ENCODE measurements at places on chromosomes 6 and 20.

DNA sequence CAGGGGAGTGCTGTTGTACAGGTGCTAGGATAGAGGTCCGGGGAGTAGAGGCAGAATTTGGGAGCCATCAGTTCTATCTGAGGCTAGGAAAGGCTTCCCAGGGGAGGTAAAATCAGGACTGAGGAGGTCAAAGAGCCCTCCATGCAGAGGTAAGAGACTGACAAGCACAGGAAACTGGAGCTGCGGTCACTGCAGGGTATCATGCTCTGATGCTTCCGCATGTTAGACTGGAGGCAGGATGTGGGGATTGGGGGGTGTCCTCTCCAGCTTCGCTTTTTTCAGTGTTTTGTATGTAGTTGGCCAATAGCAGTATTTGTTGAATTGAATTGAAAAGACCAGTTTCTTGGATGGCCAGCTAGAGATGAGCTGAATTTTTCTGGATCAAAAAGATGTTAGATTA is 87.8 kb downstream of the SLC22A3 start:
- no peak for DNase-seq

DNA sequence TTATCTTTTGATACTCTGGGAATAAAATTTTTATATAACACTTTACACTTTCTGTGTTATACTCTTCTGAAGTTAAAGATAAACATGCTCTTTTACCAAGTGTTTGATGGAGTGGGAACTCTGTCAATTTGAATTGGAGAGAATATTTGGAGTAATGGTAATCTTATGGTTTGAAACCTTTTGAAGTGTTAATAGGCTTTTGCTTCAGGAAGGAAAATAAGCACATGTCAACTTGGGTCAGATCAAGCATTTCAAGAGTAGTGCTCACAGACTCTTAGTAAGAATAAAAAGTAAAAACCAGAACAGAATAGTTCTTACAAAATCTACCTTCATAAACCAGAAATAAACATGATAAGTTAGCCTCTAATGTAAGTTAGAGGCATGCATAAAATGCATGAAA is 24.4 kb upstream of the IRAK1BP1 start:
- no peak for DNase-seq

DNA sequence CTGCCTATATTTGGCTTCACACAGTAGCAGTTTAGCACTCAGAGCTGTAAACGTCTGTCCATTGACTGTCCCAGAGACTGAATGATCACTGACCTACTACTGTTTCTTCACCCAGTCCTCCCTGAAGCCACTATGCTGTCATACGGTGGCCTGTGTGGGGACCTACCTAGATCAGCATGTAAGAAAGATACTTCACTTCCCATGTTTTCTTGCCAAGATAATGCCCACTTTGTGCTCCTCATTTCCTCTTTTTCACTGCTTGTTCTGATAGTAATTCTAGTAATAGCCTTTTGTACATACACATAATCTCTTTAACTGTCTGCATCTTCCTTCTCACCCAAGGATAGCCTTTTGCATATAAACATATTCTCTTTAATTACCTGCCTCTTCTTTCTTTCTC is 109.9 kb upstream of the TIAM2 start:
- no peak for DNase-seq

DNA sequence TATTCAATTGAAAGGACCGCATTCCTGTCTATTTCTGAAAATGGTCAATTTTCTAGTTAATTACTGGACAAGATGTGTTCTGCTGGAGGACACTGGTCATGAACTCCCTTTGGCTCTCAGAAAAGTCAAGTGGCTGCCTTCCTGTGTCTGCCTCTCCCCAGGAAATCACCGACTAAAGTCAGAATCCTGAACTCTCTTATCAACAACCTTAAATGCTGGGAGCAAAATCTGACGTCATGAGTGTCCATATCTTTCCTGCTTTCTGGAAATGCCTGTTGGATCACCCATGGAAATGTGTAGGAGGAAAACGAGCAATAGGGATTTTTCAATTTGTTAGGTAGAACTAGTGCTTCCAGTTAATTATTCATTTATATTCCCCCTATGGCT is 53.5 kb upstream of the PLCB1 start:
- no peak for DNase-seq

- no peak for DNase-seq
Observed at GRCh38 chr6:42509765-42510164, 54.1 kb upstream of the UBR2 start.

GRCh38 chr6:113824411-113824810 is 32.7 kb upstream of the MARCKS start:
- DNase-seq, result no peak

- no peak for DNase-seq
Observed at GRCh38 chr6:6968731-6969552, 138.8 kb upstream of the RREB1 start.

DNA sequence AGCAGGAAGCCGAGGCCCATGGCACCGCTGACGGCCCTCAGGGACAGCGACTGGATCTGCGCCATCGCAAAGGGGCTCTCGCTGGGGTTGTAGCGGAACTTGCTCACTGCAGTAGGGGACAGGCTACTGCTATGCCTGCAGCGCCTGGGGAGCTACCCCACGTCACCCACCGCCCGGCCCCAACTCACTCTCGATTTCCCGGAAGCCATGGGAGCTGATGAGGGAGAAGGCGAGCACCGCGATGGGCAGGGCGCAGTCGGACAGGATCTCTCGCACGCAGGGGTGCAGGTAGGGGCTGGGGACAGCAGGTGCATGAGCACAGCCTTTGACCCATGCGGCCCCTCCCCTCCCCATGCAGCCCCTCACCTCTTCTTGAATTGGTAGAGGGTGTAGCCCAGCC is 9.8 kb downstream of the SLC4A11 start:
- no peak for DNase-seq

GRCh38 chr6:17591287-17591686 is 8.8 kb upstream of the FAM8A1 start:
- DNase-seq, result no peak

DNA sequence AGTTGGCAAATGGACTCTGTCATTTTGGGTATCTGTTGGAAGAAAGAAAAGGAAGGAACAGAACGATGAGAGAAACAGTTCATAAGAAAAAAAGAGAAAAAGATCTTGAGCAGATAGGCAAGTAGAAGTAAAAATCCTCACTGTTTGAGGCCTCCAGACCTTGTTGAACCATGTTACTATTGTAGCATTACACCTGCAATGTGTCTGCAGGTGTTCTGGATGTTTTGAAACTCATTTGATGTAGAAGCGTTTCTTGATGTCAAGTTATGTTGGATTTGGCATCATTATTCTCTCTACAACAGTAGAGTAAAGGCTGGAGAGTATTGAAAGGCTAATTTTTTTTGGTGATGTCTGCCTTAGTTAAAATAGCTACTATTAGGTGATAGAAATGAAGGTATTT is 108.7 kb downstream of the CARMIL1 start:
- DNase-seq, result no peak

GRCh38 chr20:57680131-57680716 is 29.6 kb downstream of the PMEPA1 start:
- no peak for DNase-seq

- DNase-seq, result no peak
Observed at GRCh38 chr6:144053601-144054000, 41.8 kb downstream of the SF3B5 start.

GRCh38 chr6:80962382-80962781 is 790.1 kb downstream of the TENT5A start:
- DNase-seq, result no peak

GRCh38 chr6:130143709-130144108 is 79.0 kb downstream of the SAMD3 start:
- no peak for DNase-seq

DNA sequence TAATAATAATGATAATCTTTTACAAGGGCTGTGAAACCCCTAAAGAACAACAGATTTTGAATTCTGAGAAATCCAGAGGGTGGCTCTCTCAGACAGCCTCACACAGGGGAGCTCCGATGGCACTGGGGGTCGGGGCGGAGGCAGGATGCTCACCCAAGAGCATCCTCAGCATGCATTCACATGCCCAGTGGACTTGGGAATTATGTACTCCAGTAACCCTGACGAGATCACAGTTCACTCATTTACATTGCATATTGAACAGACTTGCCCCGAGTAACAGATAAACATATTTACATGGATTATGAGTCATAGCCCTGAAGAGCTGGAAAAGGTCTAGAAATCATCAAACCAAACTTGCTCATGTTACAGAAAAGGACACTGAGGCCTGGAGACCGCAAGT is 482.7 kb upstream of the JARID2 start:
- DNase-seq, result no peak

GRCh38 chr6:2911171-2911570 is 8.1 kb upstream of the SERPINB9 start:
- no peak for DNase-seq

- no peak for DNase-seq
Observed at GRCh38 chr6:4350567-4351519, 215.5 kb upstream of the ECI2 start.

DNA sequence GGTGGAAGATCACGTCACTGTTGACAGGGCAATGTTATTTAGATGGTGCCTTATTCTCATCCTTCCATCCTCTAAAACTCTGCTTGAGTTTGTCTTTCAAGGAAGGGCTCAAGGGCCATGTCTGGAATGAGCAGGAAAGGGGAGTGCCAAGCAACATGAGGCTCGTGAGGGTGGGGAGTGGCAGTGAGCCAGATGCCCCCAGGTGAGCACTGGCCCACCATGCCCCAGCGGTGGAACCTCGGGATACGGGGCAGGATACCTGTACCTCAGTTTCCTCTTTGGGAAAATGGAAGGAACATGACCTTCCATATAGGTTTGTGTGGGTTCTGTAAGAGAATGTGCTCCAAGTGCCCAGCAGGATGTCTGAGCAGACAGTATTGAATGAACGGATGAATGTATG is 337.4 kb downstream of the TAF4 start:
- DNase-seq, result no peak

DNA sequence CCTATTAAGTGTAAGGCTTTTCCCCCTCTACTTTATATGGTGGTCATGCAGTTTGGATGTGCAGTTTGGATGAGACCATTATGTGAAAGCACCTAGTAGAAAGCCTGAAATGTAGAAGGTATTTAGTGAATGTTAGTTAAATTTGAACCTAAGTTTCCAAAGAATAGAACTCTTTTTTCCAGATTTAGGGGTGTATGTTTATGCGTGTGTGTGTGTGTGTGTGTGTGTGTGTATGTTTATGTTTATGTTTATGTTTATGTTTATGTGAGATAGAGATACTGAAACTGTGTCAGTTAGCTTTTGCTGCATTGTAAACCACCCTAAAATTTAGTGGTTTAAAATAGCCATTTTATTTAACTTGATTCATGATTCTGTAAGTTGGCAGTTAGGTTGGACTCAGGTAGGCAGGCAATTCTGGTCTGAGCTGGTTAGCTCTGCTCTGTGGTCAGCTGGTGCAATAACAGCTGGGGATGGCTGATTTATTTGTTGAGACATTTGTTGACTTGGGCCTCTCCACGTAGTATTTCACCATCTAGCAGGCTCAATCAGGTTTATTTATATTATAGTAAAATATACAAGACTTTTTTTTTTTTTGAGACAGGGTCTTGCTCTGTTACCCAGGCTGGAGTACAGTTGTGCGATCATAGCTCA is 54.0 kb downstream of the STK4 start:
- DNase-seq, result no peak

DNA sequence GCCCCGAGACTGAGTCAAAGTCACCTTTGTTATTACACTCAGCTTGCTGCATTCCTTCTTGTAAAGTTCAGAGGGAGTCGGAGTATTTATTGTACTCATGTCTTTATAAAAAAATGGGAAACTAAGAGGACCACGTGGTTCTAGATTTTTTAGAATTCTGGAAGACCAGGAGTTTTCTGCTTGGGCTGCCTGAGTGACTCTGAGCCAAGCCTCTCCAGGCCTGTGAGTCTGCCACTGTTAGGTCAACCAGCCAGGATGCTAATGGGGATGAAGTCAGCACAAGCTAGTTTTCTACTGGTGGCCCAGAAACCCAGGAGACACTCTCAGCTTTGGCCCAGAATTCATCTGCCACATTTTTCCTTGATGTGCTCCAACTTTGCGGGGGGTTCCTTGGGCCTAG is 453.5 kb upstream of the SULF2 start:
- no peak for DNase-seq

GRCh38 chr6:12582421-12583110 is 134.0 kb upstream of the PHACTR1 start:
- DNase-seq, result no peak

GRCh38 chr20:40942775-40943174 is 85.8 kb upstream of the TOP1 start:
- DNase-seq, result no peak

GRCh38 chr20:3222635-3223600 is 13.6 kb downstream of the ITPA start:
- DNase-seq, result no peak

DNA sequence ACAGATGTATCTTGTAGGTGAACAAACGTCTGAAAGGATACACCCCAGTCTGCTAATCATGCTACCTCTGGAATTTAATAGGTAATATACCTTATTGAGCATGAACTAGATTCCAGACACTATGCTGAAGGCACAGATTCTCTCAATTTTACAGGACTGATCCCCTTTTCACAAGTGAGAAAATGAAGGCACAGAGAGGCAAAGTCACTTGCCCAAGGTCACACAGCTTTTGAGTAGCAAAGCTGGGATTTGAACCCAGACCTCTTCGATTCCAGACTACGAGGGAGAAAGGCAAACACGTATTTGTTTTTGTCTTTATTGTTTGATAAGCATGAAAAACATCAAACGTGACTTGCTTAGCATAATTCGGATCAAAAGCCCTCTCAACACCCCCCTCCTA is 34.4 kb upstream of the PMEPA1 start:
- DNase-seq, result no peak

- no peak for DNase-seq
Observed at GRCh38 chr6:4587171-4587570, 189.0 kb upstream of the CDYL start.

DNA sequence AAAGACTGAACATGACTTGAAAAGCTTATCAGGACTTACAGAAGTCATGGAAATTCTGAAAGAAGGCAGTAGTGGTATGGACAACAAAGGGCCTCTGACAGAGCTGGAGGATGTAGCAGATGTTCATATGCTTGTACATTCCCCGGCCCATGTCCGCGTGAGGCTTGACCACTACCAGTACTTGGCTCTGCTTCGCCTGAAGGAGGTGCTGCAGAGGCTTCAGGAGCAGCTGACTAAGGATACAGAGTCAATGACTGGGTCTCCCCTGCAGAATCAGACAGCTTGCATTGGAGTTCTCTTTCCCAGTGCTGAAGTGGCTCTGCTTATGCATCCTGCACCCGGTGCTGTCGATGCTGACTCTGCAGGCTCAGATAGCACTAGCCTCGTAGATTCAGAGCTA is 29.2 kb downstream of the TAF11 start:
- no peak for DNase-seq

- DNase-seq, result no peak
Observed at GRCh38 chr6:36297051-36297450, 27.2 kb downstream of the PNPLA1 start.

DNA sequence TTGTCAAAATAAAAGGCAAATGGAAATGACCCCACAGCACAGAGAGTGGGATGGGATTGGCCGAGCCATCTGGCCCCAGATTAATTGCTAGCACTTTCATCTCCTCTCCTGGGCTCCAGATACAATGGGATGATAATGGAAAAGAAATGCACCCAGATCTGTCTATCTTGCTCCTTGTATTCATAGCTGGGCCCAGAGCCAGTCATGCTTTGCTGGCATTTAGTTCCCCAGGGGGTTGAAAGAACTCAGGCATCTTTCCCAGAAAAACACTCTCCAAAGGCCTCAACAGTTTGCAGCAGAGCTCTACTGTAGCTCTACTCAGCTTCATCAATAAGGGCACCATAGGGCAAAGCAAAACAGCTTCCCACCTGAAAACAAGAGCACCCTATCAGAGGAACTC is 116.0 kb upstream of the FOXA2 start:
- DNase-seq, result no peak

All from activated naive CD8-positive, alpha-beta T cell treated with anti-CD3 and anti-CD28 coated beads, Interleukin-2, amount 50 U/mL, for 16 hours (primary cell).